ENCODE measurements at places on chromosomes 2 and 18.

GRCh38 chr18:3544537-3544936 lies 94.6 kb downstream of the TGIF1 start:
- DNase-seq: no peak

GRCh38 chr2:795531-796041 lies 118.4 kb upstream of the TMEM18 start:
- DNase-seq: no peak

DNA sequence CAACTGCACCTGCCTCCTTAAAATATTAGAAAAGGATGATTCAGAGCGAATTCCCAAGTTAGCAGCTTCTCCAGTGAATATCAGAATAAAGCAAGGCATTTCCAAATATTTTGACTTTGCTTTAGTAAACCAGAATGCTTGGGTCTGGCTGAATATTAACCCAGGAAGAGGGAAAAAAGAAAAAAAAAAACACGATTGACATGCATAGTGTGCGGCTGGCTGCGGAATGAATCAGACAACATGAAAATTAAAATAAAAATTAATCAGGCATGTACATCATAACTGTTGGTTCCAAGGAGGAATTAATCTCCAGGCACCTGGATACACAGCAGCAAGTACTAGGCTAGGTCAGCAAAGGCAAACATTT lies 105.8 kb upstream of the NCKAP5 start:
- no peak for DNase-seq

- DNase-seq: no peak
Measured at GRCh38 chr2:47086571-47086970, 68.5 kb downstream of the STPG4 start.

DNA sequence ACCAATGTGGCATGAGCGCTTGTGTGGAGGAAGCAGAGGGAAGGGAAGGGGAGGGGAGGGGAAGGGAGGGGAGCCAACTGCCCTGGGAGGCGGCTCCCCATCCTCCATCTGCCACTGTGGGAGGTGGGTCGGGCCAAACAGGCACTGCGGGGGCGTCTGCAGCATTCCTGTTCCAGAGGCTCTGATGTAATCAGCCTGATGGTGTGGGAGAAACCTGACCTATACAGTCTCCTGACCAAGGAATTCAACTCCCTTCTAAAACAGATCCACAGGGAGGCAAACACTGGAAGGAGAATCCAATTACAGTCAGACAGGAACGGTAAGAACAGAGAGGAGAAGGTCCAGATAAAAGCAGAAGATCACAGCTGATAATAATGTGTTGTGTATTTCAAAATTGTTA lies 88.8 kb downstream of the CD8B2 start:
- DNase-seq: no peak

DNA sequence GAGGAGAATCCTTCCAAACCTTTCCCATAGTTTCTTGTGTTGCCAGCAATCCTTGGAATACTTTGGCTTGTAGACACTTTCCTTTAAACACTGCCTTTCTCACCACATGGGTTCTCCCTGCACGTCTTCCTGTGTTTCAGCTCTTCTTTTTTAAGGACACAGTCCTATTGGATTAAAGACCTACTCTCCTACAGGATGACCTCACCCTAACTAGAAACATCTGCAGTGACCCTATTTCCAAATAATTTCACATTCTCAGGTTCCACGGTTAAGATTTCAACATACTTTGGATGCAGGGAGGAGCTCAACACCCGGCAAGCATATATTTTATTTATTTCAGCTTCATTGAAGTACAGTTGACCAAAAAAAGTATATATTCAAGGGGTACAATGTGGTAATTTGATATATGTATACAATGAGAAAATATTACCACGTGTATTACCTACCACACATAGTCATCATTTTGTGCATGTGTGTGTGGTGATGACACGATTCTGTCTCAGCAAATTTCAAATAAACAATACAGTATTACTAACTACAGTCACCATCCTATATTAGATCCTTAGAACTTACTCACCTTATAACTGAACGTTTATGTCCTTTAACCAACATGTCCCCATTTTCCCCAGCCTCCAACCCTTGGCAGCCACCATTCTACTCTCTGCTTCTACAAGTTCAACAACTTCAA lies 745.0 kb downstream of the CBLN2 start:
- DNase-seq: no peak

DNA sequence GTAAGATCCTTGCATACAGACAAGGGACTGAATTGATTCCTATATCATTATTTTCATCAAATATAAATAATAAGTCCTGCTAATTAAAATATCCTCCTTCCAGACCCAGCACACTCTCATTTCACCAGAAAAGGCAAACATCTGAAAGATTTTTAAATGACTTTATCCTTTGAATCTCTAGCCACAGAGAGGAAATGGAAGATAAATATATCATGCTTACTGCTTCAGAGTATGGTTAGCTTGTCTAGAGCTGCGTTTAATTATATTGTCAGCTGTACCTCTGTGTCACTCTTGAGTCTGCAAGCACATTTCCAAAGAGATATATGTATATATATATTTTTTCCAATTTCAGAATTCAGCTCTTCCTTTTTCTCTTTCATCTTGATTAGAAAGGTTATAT lies 232.7 kb downstream of the TRIB2 start:
- DNase-seq: no peak

GRCh38 chr2:9712263-9712662 lies 81.5 kb upstream of the YWHAQ start:
- no peak for DNase-seq

DNA sequence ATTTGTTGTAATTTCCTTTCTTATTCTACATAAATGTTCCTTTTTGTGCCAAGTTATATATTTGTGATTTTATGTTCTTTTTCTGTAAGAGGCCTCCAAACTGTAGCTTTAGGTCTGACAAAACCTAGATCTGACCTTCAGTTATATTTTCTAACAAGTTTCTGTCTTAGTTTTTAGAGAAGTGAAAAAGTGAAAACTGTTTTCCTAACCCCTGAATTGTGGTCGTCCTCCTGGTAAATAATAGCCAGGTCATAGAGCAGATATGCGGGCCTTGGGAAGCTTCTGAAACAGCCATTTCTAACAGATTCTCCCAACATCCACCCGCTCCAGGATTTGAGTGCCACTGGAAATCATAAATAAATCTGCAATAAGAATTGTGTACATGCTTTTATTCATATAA lies 398.4 kb upstream of the CWC22 start:
- no peak for DNase-seq

DNA sequence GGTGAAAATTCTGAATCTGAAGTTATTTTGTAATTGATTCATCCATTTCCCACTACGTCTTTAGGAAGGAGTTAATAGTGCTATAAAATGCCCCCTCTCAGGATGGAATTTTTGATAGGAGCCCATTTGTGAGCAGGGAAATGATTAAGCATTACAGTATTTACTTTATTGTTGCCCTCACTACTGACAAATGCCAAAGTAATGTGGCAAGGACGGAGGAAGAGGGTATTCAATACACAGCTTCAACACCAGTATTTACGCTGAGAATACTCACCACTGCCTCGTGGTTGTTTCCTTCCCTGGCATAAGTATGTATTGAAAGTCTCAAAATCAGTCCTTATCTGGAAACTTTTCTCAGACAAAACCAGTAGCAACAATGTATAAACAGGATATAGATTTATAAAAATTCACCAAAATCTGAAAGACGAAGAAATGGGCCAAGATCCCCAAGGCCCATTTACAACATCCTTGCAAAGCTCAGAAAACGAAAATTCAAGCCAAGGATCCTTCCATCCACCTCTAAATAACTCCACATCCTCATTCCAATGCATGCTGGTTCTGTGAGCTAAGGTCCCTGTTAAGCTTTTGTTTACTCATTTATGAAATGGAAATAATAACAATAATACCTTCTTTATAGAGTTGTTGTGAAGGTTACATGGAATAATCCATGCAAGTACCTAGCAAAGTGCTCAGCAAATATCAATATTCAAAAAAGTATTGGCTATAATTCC lies 29.3 kb downstream of the FEZ2 start:
- no peak for DNase-seq

GRCh38 chr2:67848551-67849285 lies 214.1 kb downstream of the C1D start:
- DNase-seq: no peak

- DNase-seq: no peak
Measured at GRCh38 chr2:207863345-207863744, 93.6 kb upstream of the FZD5 start.

All from NAMALWA (cell line).